MCF 10A (cell line): ENCODE measurements at places on chromosomes 12 and 14.

DNA sequence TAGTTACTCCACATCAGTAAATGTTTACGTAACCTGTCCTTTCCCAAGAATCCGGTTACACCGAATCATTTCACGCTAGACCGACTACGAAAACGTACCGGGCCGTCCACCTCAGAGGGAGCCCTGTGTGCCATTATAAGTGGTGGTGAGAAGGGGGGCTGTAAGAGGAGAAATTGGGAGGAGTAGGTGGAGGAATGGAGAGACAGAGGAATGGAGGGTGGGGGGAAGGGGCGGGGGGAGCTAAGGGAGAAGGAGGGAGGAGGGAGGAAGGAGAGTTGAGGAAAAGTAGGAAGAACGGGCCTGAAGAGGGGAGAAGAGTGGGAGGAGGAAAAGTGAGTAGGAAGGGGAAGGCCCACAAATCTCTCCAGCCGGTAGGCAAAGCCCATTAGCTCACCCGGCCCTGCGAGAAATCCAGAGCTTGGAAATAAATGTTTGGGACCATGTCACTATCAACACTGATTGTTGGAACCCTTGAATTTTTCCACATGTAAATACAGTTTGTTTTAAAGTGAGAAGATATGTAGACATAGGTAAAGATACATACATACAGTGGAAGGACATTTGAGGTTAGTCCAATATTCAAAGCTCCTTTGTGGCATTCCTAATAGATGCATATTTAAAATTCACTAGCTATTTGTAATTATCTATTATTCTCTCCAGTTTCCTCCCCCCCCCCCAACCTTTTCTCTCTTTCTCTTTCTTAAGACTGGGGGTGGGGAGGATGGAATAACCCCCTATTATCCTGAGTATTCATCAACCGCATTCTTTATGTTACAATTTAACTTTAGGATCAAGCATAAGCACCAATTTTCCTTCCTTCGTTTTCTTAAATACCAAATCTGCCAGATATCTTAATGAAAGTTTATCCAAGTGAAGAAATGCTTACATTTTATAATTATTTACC, 2.1 kb upstream of the FOXG1 start:
- DNase-seq = no peak

GRCh38 chr12:43722621-43723020, 36.0 kb downstream of the PUS7L start:
- no peak for DNase-seq

DNA sequence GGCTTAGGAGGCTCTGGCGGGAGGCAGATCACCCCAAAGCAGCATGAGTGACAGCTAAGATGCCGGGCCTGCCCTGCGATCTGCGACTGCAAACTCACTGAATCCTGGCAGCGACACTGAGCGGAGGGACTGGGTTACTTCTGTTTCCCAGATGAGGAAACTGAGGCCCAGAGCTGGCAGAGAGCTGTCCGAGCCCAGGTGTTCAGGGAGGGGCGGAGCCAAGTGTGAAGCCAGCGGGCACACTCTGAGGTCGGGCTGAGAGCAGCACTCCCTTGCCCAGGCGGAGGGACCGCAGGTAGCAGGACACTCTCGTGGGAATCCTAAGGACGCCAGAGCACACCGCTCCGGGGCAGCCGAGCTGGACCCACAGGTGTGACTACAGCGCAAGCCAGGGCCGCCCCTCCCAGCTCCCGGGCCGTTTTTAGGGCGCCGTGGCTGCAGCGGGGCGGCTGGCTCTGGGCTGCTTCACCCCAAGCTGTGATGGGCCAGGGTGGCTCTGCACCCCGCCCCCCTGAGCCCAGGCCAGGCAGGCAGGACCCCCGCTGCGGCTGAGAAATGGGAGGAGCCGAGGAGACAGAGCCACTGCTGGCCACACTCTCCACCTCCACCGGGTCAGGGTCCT, 27.4 kb downstream of the MMP17 start:
- no peak for DNase-seq

GRCh38 chr12:57142727-57143126, 4.7 kb downstream of the LRP1-AS start:
- no peak for DNase-seq

DNA sequence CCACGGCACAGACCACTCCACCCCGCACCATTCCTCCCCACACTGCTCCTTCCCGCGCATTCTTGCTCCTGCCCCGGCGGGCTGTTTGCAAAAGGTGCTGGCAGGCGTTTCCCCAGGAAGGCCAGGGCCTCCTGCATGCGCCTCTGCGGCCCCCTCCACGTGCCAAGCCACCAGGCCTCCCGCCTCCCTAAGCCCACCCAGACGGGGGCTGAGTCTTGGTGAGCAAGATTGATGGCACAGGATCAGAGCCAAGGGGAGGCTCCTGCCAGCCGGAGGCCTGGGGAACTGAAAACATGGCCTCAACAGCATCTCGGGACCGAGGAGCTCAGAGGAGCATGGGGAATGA, 328.3 kb upstream of the DIO3 start:
- no peak for DNase-seq

GRCh38 chr12:52193532-52193931, 1.7 kb upstream of the KRT80 start:
- DNase-seq = no peak

GRCh38 chr12:130835436-130835835, 3.6 kb downstream of the STX2 start:
- DNase-seq = no peak

- no peak for DNase-seq
Observed at GRCh38 chr14:77008541-77008940, 20.0 kb downstream of the IRF2BPL start.

DNA sequence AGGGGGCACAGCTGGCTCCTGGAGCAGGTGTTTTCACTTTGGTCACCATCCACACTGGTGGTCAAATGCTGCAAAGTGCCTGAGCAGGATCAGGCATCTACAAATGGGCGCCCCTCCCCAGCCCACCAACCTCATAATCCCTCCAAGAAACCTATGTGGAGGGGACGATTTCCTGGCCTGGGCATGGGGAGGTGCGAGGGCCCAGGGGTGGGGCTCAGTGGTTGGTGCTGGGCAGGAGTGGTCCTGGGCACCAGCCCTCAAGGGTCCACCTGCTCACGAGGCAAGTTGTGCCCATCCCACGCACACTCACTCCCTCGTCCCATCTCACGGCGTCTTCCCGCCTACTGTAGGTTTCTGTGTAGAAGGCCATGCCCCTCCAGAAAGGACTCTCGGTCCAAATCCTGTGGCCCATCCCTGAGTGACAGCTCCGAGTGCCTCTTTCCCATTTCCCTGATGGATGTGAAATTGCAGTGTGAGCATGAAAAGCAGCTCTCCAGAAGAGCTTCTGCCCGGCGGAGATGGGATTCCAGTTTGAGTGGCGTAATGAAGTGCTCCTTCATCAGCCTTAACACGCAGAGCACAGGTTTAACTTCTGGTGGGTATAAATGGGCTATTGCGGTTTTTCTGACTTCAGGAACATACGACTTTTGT, 36.9 kb downstream of the SLC15A4 start:
- DNase-seq = no peak

GRCh38 chr12:74537126-74537706, 419 bp upstream of the ATXN7L3B start:
- peak; percentile 60 for DNase-seq

- DNase-seq = no peak
Observed at GRCh38 chr14:49019467-49020115, 566.6 kb downstream of the RPS29 start.

GRCh38 chr14:63510538-63510937, 32.6 kb downstream of the PPP2R5E start:
- DNase-seq = no peak

DNA sequence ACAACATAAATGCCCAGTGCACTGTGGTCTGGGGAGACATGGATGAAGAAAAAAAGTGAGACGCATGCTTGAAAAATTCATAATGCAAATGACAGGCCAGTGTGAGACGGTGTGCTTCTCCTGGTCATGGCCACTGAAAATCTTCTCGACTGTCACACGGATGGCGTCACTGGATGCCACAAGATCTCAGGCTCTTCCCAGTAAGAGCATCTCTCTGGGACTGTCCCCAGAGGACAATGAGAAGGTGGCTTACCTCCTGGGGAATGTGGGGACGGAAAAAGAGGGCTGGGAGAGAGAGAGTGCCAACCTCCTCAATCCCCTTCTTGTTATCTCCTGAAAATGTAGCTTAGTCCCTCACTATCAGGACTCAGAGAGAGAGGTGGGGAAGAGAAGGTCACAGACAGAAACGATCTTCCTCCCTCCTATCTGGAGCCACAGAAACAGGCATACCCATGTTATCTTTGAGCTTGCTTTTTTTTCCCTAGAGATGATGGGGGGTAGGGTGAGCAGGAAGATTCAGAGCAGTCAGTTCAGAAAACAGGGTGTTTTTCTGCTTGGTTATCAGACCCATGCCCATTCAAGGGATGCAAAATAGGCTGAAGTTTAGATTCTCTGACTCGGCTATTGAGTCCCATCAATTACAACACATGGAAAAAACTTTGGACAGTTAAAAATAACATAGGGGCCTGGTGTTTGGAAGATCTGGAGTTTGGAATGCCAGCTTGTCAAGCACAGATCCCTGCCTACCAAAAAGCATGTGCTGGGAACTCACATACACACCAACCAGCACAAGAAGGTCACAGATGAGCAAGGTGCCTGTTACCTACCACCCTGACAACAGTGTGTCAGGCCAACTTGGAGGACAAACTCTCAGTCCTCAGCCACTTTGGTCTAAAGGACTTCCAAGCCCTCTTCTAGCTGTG, 24.2 kb downstream of the DPF3 start:
- no peak for DNase-seq

GRCh38 chr14:99586761-99587459, 17.1 kb downstream of the CCDC85C start:
- DNase-seq = no peak

- no peak for DNase-seq
Observed at GRCh38 chr14:65231286-65231980, 129.1 kb upstream of the MAX start.

GRCh38 chr12:25712169-25712568, 159.1 kb upstream of the LMNTD1 start:
- DNase-seq = no peak

DNA sequence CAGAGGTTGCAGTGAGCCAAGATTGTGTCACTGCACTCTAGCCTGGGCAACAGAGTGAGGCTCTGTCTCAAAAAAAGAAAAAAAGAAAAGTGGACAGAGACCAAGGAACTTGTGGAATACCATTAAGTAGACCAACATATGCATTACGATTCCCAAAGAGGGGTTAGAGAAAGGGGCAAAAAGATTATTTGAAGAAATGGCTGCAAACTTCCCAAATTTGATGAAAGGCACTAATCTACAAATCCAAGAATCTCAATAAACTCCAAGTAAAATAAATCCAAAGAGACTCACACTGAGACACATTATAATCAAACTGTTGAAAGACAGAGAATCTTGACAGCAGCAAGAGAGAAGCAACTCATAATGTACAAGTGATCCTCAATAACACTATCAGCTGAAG, 4.8 kb upstream of the OXA1L start:
- DNase-seq = no peak

- DNase-seq = no peak
Observed at GRCh38 chr12:62164036-62164435, 96.2 kb upstream of the USP15 start.

- DNase-seq = peak; percentile 38
Observed at GRCh38 chr12:47121146-47121545, 41.4 kb upstream of the AMIGO2 start.

DNA sequence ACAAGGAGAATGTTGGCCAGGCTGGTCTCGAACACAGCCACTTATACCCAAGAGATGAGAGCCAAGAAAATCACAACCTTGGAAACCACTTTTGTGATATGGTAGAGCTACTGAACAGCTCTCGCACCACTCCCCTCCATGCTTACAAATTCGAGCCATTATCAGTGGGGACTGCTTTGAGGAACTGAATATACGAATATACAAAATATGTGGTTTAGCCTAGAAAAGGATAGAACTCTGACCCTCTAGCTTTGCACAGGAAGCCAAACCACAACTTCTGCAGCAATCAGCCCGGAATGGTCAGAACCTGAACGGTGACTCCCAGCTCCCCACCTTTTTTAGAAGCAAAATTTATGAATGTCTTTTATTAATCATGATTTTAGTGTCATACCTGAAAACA, 129.8 kb upstream of the TMEM132C start:
- DNase-seq = no peak

GRCh38 chr14:69617796-69618195, 6.4 kb downstream of the SUSD6 start:
- DNase-seq = no peak

GRCh38 chr12:21662122-21662792, 4.6 kb upstream of the LDHB start:
- DNase-seq = no peak

- peak; percentile 15 for DNase-seq
Observed at GRCh38 chr14:68789821-68790643, 2.8 kb downstream of the ZFP36L1 start.

DNA sequence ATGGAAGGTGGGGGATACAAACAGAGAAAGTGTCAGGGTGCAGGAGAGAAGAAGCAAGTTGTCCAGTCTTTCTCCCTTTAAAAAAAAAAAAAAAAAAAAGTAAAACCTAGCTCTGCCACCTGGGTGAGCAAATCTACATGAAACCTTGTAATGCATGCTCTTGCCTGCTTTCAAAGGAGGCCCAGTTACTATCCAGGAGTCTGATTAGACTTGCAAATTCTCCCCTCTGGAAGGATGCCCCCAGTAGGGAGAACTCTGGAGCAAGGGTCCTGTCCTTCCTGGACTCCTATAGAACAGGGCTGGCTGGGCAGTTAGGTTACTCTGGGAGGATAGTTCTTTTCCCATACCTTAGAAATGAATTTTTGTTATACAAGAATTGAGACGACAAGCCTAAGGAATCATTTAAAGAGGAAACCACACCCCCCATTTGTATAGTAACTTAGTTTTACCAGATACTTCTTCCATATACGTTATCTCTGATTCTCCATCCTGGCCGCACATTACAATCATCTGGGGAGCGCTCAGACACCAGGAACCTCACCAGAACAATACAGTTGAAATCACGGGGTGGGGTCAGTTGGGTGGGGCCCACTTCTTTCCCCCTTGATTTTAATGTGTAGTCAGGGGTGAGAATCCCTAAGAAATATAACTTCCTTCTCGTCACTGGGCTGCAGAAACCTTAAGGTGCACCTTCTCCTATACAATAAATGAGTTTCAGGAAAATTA, 30.5 kb downstream of the RAB35 start:
- DNase-seq = no peak

DNA sequence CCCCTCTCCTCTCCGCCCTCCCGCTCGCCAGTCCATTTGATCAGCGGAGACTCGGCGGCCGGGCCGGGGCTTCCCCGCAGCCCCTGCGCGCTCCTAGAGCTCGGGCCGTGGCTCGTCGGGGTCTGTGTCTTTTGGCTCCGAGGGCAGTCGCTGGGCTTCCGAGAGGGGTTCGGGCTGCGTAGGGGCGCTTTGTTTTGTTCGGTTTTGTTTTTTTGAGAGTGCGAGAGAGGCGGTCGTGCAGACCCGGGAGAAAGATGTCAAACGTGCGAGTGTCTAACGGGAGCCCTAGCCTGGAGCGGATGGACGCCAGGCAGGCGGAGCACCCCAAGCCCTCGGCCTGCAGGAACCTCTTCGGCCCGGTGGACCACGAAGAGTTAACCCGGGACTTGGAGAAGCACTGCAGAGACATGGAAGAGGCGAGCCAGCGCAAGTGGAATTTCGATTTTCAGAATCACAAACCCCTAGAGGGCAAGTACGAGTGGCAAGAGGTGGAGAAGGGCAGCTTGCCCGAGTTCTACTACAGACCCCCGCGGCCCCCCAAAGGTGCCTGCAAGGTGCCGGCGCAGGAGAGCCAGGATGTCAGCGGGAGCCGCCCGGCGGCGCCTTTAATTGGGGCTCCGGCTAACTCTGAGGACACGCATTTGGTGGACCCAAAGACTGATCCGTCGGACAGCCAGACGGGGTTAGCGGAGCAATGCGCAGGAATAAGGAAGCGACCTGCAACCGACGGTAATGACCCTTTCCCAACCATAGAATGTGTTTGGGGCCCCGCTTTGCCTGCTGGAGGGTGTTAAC, 615 bp downstream of the CDKN1B start:
- DNase-seq = peak; percentile 38

- peak; percentile 82 for DNase-seq
Observed at GRCh38 chr12:120194534-120195395, at the start of gene GCN1. Gene GCN1, minus strand, starts transcription at chr12:120194715. Its CDS starts 18 bp downstream, at chr12:120194697.
